ENCODE measurements at places on chromosomes 7 and 10.

DNA sequence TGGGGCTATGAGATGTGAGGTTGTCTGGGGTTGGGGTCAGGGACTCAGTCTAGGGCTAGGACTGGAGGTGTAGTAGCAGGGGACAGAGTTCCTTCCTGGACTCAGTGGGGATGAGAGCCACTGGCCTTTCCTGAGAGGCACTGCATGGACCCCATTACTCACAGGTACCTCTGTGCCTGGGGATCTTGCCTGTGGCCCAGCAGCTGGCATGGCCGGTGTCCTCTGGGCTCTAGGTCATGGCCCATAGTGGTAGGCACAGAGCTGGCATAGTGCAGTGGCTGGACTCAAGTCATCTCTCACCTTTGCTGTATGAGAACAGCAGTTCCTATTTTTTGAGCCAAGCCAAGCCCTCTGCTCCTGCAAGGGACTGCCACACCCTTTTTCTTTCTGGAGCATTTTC, 51.9 kb downstream of the NEURL1 start:
- no peak for DNase-seq

GRCh38 chr10:132858121-132859081, 72.5 kb upstream of the NKX6-2 start:
- no peak for DNase-seq

DNA sequence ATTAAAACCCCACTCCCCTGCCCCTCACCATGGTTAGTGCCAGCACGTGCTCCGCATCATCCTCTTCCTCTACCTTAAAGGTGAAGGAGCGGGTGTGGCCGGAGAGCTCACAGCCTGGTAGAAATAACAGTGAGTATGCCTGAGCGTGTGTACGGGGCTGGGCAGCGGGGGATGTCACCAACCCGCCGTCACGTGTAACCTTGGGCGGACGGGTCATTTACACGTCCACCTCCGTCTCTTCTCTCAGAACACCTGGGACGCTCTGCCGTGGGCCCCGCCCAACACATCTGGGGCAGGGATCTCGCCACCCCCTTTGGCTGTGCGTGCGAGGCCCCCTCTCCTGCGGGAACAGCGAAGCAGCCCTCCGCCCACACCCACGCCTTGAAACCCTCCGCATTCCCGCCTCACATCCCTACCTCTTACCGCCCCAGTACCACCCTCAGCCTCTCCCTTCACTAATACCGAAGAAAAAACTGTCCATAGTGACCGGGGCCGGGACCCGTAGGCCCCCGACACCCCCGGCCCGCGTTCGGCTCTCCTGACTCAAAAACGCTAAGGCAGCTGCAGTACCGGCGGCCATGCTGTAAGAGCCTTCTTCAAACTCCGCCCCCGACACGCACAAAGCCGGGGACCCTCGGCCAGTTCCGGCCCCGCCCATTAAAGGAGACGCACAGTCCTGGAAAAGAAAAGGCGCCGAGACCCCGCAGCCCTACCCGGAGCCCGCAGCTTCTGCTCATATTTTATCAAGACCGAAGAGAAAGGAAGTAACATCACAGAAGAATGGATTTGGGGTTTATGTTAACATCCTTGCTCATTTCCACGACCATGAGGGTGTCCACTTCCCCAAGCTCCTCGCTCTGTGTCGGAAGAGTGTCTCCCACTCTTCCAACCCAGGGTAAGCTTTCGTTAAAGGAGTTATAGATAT, at the start of gene NPM3:
TSS of gene NPM3 (minus strand) at position 636 of the 925 bp plus-strand sequence. CDS start at position 580, 56 bp downstream.
- DNase-seq: peak; percentile 84

- DNase-seq: no peak
Observed at GRCh38 chr7:25842201-25842733, 309.7 kb upstream of the NFE2L3 start.

GRCh38 chr7:112752576-112752975, 37.6 kb downstream of the TMEM168 start:
- DNase-seq: no peak

All from stimulated activated CD4-positive, alpha-beta T cell treated with anti-CD3 and anti-CD28 coated beads, Interleukin-12 subunit alpha, Interleukin-12 subunit beta, amount 100 ng/mL, for 4 hours (primary cell).